ENCODE measurements at places on chromosomes 3 and 15.
A peak's percentile ranks its signal among the peaks of the same experiment; 100 is the strongest.

DNA sequence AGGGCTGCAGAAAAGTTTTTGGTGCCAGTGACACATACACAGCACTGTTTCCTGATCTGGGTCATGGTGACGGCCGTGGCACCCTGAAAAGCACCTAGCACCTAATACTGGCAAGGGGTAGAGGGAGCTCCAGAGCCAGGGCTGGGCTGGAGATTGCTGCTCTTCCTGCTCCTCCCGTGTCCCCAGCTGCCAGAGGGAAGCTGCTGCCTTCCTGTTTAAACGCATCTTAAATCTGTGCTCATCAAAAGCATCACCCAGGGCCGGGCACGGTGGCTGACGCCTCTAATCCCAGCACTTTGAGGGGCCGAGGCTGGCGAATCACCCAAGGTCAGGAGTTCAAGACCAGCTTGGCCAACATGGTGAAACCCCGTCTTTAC lies 156.7 kb upstream of the MEF2A start:
- DNase-seq, result no peak

GRCh38 chr15:95975212-95975611 lies 355.3 kb upstream of the NR2F2 start:
- DNase-seq, result no peak

DNA sequence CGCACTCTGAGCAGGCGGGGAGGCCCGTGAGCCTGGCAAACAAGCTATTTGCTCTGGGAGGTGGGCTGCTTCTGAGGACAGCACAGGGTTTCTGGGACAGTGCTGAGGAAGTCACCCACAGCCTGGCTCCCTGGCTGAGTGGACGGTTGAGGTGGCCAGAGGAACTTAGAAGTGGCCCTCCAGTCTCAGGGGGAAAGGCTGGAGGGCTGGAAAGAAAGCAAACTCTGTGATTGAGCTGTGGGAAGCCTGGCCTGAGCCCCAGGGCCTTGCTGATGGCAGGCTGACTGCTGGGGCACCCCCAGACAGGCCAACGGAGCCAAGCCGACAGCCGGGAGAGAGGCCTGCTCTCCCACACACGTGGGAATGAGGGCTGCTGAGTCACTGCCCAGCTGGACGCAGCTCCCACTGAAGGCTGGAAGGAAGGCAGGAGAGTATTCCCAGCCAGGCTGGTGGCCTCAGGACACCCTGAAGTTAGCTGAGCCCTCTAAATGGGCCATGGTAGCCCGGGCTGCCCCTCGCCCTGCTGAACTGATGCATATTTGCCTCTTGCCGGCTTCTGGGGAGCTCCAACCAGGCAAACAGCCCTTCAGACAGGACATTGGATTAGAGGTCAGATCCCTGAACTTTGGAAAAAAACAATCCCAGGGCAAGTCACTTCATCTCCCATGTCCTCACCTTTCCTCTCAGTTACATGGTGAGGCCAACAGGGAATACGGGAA lies 98.0 kb upstream of the TLE3 start:
- no peak for DNase-seq

DNA sequence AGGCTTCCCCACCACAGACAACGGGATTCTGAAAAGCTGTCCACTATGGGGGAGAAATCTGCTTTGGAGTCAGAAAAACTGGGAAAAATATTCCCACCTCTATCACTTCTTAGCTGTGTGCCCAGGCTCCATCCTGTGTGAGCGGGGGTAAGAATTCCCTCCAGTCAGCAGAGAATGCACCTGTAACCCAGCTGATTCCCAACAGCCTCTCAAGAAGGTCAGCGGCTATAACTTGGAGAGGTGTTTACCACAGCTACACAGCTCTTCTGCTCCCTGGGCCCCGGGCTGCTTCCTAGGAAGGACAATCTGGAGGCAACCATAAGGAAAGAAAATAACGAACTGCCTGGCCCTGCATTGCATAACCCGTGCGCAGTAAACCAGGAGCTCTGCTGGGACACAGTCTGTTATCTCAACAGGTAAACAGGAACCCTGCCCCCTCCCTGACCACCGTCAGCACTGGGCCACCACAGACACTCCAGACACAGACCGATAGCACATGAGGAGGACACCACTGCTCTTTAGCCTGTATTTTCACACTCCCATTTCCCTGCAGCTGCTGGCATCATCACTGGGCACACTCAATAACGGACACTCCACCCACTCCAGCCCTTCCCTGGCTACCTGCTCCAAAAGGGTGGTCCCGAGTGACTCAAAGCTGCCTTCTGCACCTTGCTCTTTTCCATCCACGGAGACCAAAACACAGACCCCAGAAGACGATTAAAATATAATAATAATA lies 2.1 kb downstream of the RAB43 start:
- DNase-seq, result peak; percentile 50

DNA sequence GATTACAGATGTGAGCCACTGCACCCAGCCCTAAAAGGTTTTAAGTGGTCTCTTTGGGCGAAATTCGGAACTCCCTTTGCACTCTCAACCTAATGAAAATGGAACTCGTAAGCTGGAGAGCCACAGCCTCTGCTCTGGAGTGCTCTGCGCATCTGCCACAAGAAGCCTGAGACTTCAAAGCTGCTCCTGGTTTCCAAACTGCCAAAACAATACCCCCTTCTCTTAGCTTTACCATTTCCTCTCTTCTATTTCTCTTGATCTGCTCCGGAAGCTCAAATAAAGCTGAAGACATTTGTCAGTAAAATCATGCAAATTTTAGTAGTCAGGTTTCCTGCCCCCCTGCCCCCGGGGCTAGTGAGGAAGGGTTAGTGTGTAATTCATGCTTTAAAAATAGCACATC lies 312.7 kb downstream of the MFSD1 start:
- no peak for DNase-seq

DNA sequence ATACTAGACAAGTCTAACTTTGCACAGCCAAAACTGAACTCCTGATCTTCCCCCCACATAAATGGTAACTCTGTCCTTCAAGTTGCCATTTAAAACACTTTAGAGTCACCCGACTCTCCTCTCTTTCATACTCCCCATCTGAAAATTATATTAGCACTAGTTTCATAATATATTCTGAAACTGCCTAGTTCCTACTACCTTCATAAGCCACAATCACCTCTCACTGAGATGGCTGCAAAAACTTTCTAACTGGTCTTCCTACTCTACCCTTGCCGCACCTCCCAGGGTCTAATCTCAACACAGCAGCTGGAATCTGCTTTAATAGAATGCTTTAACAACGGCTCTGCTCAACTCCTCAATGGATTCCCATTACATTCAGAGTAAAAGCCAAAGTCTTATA lies 55.0 kb downstream of the GLB1 start:
- no peak for DNase-seq

DNA sequence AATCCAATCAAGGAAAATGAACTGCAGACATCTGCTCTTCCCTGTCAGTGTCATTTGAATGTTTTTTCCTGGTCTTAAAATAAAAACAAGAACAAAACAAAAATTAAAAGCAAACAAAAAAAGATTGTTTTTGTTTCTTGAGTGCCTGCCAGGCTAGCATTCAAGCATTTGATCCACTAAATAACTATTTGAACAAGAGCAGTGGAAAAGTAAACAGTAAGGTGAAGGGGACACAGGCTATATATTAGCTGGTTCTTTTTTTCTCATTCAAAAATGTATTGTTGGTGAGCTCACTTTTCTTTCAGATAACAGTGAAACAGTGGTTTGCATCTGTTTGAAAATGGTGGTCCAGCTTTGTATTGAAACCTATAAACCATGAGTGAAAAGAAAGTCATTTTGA lies 586.9 kb upstream of the SGO1 start:
- DNase-seq, result no peak
